ENCODE measurements at places on chromosomes 1 and 21.

GRCh38 chr1:3033790-3034090 lies 12.5 kb downstream of the ACTRT2 start:
- no peak for DNase-seq

- DNase-seq = no peak
Observed at GRCh38 chr1:224407571-224408293, 26.9 kb downstream of the WDR26 start.

GRCh38 chr1:167605576-167605975 lies 24.5 kb upstream of the RCSD1 start:
- no peak for DNase-seq

DNA sequence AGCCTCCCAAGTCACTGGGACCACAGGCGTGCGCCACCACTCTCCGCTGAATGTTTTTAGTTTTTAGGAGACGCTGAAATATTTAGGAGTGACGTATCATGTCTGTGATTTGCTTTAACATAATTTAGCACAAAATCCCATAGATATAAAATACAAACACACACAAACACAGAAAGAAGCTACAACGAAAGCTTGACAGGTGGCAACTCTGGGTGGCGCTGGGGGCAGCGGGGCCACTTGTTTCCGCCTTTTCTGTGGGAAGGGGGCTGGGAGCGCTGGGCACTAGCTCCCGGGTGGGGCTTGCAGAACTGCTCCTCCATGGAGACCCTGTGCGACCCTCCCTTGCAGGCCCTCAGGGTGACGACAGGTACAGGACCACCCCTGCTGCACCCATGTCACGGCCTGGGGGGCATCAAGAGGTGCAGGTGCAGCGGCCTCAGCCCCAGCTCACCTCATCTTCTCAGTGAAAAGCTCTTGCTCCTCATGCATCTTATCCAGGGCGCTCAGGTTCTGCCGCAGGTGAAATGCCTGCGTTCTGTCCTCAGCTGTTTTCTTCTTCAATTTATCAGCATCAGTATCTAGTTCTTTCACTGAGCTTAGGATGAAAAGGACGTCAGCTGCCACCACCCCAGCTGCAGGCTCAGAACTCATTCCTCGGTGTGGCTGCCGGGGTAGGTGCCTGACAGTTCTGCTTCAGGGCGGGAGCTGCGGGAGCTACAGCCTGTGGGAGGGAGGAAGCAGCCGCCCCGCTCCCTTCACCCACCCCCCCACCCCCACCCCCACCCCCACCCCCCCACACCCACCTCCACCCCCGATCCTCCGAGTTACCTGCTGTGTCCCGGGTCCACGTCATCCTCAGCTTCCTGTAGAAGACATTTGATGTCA lies 15.3 kb downstream of the CFAP74 start:
- DNase-seq = no peak

DNA sequence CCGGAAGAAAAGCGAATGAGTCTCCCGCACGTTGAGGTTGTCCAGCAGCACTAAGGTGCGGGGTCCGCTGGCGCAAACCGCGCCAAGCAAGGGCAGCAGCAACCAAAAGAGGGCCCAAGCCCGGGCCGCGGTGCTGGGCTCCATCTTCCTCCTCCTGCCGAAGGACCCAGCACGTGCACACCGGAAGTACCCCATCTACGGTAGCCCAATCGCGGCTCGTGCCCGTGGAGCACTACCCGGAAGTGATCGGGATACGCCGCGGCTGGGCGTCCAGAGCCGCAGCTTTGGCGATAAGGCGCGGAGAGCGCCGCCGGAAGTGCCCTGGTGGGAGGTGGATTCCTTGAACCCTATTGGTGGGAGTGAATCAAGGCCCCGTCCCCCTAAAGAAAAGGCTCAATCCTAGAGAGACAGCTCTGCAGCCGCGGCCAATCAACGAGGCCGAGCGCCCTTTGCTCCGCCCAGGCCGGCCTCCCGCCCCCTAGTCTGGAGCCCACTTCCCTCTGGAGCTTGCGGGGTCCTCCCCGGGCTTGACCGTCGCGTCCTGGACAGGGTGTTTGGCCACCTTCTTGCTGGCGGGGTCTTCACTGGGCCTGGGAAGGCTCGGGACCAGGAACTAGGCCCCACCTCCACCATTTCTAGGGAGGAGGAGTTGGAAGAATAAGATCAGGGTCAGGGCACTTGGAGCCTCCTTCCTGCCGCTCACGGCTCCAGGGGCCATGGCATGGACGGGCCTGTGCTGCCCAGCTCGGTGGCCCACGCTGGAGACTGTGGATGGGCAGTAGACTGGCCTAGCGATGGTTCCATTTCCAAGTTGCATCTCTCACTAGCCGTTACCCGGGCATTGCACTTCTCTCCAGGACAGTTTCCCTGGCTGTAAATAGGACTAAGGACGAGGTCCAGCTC lies at the start of gene DDOST:
DDOST (minus strand) TSS at position 163 of the 903 bp plus-strand sequence; CDS start at position 144, 19 bp downstream.
- peak; percentile 98 for DNase-seq

GRCh38 chr1:21320410-21321108 lies 30.3 kb upstream of the ECE1 start:
- DNase-seq = no peak

DNA sequence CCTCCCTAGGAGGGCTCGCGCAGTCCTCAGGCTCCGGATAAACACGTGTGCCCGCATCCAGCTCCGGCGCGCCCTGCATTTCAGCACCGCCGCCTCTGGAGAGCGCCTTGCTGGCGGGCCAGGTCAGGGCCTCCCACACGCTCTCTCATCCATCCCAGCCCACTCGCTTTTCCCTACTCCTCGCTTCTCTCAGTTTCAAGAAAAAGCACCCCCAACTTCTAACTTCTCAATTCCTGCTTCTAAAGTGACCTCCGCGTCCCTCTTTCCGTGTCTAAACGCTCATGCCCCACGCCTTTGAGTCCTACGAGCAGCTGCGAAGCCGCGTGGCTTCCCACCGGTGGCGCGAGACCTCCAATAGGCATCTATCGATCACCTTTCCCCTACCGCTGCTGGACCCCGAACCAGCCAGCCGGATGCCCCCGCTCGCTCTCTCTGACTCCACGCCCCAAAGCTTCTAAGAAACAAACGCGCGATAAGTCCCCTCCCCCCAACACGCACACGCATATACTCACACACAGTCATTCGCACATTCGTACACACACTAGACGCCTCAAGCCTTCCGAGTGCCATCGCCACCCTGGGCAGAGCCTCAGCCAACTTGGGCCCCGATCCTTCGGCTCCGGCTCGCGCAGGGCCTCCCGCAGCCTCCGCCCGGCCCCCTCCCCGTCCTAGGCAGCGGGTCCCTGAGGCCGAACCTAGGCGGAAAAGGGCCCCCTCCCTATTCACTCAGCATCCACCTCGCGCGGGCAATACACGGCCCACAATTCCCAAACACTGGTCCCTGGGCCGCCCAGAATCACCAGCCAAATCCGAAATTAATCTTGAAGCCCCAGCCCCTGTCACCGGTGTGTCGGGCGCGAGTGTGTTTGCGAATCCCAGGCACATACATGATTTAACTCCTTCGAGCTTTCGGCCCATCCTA lies 1.1 kb downstream of the NMNAT2 start:
- peak; percentile 25 for DNase-seq

DNA sequence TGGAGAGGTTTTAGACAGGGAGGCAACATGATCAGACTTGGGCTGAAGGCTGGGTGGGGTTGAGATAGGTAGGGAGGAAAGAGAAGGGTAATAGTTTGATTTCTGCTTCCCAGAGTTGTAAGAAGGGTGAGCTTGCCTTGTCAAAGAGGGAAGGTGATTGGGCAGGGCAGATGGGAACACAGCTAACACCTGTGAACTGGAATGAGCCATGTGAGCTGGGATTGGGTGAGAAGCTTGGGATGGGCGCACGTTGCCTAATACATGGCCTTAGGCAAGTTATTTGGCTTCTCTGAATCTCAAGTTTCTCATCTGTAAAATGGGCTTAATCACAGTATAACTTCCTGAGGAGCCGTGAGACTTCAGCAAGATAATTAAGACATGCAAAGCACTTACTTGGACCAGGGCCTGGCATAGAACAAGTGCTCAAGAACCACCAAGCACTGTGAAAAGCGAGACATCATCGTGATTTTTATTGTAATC lies 33.8 kb upstream of the ID3 start:
- DNase-seq = no peak

DNA sequence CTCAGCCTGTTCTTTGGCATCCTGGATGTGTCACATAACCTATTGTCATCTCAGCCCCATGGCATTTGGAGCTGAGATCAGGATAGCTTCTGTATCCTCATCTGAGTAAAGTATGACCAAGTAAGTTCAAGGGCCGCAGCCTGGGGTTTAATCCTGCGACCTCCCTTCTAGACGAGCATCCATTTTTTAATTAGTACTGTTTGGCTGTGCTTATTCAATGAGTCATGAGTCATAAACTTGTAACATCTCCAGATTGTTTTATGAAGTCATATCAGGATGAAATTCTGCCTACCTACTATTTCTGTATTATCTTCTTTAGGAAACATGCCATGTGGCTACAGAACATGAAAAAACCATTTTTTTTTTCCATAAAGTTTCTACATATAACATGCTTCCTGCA lies 119.1 kb downstream of the ERG start:
- no peak for DNase-seq

GRCh38 chr1:16032388-16033102 lies 10.7 kb downstream of the CLCNKA start:
- peak; percentile 65 for DNase-seq

DNA sequence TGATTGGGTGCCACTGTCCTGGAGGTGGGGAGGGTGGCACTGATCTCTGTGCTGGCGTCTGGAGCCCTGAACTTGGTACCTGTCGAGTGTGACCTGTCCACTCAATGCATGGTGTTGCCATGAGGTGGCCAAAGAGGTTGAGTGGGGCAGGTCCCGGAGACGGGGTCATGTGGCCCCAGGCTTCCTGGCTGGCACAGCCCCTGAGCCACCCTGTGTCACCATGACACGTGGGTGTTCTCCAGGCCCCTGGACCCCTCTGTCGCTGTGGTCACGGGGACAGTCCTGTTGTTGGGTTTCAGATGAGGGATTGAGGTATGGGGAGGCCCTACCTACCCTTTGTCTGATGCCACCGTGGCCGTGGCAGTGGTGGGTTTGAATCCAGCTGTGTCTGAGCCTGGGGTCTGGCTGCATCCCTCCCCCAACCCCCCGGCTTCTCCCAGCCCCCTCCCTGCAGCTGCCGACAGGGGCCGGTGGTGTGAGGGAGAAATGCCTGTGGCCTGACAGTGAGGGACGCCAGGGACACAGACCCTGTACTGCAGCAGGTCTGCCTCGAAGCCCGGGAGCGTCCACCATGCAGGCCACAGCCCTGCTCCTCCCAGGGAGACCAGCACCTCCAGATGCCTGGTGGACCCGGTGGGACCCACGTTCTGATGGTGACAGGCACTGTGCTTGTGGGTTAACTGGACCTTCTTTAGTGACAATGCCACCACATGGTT lies 12.0 kb downstream of the TRPM2 start:
- no peak for DNase-seq

GRCh38 chr1:12549460-12550349 lies 68.3 kb downstream of the DHRS3 start:
- DNase-seq = no peak

DNA sequence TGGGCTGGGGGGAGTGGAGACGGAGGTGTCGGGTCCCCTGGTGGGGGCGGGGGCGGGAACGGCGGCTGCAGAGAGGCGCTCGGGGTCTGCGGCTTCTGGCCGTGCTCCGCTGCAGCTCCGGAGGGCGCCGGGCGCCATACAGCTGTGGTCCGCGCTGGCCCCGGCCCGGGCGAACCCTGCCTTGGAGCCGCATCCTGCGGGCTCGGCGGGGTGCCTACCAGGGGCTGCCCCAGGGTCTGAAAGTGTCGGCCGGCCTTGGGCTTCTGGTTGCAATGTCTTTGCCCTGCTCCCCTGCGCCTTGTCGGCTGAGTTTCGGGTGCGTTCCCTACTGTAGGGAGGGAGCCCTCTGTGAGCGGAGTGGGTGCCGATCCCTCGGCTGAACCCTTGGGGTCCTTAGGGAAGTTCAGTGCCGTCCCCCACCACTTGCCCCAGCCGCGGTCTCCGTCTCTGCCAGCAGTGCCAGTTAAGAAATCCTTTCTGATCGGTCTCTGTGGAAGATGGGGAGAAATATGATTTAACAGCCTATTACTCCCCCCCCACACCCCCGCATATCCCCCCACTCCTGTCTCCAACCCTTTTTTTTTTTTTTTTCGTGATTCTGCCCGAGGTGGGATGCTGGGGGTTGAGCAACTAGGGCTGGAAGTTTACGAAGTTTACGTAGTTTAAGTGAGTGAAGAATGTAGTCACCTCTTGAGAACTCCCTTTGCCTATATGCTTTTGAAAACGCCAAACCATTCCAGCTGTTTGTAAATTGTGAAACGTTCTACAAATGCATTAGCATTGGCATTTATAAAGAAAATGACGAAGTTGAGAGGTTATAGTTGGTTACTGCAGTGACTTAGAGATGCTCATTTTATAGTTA lies 588 bp downstream of the NEXN start:
- DNase-seq = no peak

DNA sequence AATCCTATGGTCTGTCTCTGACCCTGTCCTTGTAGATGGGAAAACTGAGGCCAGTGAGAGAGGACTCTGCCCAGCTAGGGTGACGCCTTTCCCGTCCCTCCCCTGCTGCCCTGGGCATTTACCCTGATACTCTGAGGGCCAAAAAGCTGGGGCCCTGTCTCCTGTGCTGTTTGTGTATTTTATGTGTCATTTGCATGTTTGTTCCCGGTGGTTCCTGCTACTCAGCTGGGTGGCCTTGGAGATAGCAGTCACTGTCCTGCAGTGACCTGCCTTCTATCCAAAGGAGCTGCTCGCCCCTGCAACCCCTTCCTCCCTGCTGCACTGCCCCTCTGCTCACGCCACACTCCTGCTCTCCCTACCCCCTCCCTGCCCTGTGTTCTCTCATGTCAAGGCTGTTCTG lies 41.1 kb upstream of the KDM4A start:
- DNase-seq = no peak

DNA sequence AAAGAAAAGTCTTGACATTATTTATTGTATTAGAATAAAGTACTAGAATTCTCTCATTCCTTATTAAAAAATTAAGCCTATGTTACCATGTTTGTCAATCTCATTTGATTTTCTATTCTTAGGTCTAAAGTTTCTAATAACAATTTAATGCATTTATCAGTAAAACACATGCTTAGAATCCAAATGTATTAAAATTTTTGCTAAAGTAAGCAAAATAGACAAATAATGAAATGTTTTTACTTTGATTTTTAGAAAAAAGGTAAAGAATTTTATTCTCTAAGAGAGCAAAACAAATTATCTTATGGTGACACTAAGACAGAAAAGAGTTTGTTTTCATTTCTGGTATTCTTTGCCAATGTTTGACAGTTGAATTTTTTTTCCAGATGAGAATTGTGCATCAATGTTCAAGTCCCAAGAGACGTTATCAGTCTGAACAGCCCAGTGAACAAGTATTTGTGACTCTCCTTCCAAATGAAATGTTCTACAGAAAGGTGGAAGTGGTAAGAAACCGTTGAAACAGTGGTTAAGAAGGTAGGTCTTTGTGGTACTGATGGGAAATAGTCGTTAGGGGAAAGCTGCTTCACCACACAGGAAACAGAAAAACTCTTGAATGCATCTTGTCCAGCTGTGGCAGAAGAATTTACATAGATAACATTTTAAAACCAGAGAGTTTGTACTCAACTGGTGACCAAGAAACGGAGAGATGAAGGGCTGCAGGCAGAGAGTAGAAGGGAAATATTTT lies 402.5 kb downstream of the PTPRC start:
- DNase-seq = no peak

- DNase-seq = no peak
Observed at GRCh38 chr1:4066860-4067599, 167.0 kb upstream of the C1orf174 start.

Measured in pons (tissue), 1 donor.